ENCODE measurements at places on chromosomes 3 and 15.

DNA sequence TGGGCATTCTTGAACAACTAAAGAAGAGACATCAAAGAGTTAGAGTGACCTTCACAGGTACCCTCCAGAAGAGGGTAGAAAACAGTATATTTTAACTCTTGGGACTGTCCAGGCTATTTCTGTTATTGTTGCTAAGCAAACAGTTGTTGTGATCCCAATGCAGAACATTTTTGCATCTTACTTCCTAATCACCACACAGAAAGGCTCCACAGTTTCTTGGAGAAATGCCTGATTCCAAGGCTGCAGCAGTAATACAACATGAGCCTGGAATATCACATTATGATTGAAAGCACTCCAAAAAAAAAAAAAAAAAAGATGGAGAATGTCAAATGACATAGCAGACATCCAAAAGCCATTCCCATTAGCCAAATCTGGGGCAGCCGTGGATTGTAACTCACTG lies 195.6 kb downstream of the CTNNB1 start:
- no peak for DNase-seq

GRCh38 chr15:36106640-36107335 lies 472.6 kb upstream of the CDIN1 start:
- DNase-seq: no peak

DNA sequence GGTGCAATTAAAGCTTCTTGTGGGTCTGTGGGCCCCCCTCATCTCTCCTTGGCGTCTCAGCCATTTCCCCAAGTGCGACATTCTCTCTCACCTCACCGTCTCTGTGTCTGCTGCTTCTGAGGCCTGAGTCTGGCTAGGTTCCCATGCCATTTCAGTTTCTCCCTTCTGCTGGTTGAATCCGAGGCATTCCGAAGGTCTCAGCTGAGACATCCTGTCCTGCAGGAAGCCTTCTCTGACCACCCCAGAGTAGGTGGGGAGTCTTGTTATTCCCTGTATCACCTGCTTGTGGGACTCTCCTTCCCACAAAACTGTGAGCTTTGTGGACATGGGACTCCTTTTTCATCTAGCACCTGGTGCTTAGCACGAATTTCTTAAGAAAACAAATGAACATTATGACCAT lies 78.3 kb downstream of the ASB7 start:
- DNase-seq: no peak

DNA sequence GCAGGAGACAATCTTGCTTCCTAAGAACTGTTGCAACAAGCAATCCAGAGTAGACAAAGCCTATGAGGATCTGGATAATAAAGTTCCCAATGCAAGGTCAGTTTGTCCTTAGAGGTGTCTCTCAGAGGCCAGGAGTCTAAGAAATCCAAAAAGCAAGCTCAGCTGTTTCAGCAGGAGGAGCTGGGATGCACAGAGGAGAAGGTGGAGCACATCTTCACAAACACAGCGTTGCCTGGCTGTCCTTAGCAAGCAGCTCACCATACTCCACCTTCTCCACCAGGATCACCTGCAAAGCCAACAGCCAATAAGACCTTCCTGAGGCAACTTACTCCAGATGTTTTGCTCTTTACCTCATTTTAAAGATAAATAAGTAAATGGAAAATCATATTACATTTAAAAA lies 365 bp downstream of the ZBED2 start:
- DNase-seq: no peak

DNA sequence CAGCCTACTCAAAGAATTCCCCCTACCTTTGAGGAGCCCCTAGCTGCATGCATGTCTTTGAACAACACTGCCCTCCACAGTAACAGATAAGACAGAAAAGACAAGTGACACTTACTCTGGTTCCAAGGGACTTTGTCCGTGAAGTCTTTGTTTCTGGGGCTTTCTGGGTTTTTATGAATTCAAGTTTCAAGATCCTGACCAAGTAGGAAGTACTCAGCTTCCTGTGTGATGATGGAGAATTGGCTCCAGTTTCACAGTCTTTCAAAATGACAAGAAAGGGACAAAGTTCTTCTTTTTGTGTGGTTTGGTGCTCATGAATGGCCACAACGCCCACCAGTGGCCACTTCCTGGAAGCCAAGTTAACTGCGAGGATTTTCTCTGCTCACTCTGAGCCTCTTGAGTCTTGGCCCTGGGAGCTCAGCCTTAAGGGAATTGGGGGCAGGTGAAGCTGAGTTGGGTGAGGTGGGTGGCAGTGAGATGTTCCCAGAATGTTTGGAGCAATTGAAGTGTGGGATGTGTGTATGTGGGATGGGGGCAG lies at the start of gene CCR1:
Gene CCR1 (minus strand): TSS at position 147 of the 538 bp plus-strand sequence. CDS start 4,000 bp downstream, outside the sequence.
- DNase-seq: peak; percentile 38

DNA sequence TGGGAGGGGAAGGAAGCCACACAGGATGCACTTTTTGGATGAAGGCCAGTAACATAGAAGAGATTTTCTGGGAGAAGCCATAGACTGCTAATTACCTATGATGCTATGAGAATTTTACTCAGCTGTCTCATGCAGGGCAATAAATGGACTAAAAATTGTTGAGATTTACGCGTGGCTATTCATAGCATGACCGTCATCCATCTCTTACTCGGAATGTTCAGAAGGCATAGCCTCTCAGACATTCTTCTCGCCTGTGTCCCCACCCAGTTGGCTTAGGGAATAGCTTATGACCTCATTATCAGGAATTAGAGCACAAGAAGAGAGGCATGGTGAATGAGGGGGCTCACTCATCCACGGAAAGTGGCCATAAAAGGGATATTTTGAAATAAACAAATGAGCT lies 107.9 kb upstream of the ATP10A start:
- DNase-seq: no peak

GRCh38 chr3:139109271-139109670 lies 64.6 kb upstream of the PRR23C start:
- DNase-seq: no peak

- peak; percentile 69 for DNase-seq
Observed at GRCh38 chr15:67080900-67081431, 15.6 kb downstream of the SMAD3 start.

- DNase-seq: no peak
Observed at GRCh38 chr3:138412821-138413551, 21.4 kb upstream of the ESYT3 start.

DNA sequence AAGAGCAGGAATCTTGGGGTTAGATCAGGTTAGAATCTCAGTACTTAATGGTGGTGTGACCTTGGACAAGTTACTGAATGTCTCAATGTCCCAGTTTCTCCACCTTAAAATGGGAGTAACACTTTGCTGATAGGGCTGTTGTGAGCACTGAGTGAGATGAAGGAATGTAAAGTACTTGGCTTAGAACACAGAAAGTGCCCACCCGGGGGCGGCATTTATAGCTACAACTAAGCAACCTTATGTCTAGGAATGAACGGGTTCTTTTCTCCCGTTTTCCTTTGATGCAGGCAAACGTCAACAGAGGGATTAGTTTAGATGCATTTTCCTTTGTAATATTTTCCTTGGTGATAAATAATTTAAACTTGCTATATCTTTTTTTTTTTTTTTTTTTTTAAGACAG lies 176.6 kb downstream of the USP13 start:
- no peak for DNase-seq

GRCh38 chr15:70715840-70716485 lies 47.4 kb downstream of the UACA start:
- DNase-seq: no peak

DNA sequence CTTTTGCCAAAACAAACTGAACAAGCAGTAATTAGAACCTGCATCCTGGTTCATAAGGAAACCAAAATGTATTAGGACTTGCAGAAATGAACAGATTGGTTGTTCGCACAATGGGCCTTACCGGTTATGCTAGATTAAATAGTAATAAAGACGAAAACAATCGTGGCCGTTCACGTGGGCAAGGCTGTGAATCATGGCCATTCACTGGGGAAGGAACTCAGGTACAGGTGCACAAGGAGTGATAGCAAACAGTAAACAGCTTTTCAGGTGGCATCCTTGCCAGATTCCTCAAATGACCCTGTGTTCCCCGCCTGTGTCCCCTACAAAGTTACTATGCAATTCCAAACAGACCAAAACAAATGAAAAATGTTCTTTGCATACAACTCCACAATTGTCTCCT lies 8.2 kb downstream of the LRIG1 start:
- DNase-seq: no peak

- peak; percentile 17 for DNase-seq
Observed at GRCh38 chr3:172106989-172107388, 67.6 kb downstream of the FNDC3B start.

GRCh38 chr3:22308871-22309270 lies 557.9 kb upstream of the ZNF385D start:
- DNase-seq: no peak

DNA sequence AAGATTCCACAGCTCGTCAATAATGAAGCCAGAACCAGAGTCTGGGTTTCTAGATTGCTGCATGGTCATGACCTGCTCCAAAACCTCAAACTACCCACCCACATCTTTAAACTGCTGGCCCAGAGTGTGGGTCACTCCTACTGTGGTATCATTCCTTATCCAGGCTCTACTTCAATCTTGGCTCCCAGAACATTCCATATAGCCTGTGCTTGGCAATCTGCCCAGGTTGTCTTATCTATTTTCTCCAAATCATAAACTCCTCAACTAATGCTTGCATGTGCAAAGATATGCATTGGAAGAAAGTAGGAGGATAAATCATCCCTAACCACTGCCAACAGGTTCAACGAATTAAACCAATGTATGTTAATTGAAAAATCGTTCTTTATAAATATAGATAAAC lies 169.7 kb downstream of the ANXA2 start:
- no peak for DNase-seq

- no peak for DNase-seq
Observed at GRCh38 chr3:186642014-186642413, 1.8 kb downstream of the FETUB start.

DNA sequence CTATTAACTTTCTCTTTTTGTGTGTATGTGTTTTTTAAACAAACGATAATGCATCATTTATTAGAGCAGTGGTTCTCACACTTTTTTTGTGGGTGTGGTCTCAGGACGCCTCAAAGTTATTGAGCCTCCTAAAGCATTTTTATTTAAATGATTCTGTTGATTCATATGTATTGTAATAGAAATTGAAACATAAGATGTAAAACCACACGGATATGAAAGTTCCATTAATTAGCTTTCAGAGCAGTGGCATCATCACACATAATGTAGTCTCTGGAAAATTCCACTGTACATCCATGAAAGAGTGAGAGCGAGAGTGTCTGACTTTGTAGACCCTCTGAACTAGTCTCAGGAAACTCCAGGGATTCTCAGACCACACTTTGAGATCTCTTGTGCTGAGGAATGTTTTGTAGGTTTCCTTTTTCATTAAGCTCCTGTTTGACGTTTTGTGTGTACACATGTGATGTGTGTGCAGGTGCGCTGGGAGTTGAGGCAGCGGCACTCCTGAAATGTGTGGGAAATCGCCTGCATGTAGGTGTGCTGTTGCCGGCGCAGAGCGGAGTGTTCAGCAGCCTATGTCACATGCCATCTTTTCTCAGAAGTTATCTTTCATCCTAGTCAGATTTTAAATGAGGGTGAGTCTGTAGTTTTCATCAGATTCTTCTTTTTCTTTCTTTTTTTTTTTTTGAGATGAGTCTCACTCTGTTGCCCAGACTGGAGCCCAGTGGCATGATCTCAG lies 5.3 kb upstream of the TRAK1 start:
- DNase-seq: no peak

GRCh38 chr3:30752970-30753369 lies 141.5 kb downstream of the GADL1 start:
- no peak for DNase-seq

GRCh38 chr15:96130734-96131133 lies 199.8 kb upstream of the NR2F2 start:
- no peak for DNase-seq

DNA sequence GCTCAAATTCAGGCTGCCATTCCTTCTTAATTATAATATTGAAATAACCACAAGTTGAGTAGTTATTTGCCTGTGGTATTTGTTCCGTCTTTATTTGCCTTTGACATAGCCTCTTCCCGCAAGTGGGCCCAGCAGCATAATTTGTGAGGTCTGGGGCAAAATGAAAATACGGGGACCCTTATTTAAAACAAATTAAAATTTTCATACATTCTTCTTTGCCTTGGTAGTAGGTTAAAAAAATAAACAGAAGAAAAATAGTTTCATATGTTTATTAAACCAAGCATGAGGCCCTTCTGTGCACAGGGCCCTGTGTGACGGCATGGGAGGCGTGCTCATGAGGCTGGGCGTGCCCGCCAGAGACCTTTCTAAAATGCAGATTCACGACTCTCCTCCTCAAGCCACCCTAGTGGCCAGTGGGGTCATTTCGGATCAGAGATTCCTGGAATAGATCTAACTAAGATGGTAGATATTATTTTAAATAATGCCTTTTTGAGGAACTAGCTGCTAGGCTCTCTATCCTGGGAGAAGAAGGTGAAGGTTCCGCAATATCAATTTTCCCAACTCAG lies 35.4 kb downstream of the MASP1 start:
- no peak for DNase-seq

DNA sequence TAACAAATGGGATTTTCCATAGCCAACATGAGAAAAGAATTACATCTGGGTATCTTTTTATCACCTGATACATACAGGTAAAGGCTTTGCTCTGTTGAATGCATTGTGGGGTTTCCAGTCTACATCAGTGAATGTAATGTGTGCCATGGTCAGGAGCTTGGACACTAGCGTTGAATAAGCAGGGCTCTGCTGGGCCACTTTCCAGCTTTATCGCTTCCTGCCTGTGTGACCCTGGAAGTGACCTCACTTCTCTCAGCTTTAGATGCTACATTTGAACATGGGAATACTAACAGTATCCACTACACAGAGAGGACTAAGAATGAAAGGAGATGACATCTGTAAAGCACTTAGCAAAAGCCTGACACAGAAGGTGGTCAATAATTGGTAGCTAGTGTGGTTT lies 40.1 kb downstream of the TTC23 start:
- no peak for DNase-seq

DNA sequence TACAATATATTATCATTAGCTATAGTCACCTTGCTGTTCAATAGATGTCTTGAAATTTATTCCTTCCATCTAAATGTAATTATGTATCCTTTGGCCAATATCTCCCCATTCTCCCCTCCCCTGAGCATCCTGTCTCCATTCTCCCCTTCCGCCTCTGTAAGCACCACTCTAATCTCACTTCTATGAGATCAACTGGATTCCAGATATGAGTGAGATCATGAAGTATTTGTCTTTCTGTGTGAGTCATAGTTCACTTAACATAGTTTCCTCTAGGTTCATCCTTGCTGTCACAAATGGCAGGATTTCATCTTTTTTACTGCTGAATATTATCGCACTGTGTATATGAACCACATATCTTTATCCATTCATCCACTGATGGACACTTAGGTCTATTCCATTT lies 148.8 kb upstream of the NDN start:
- DNase-seq: no peak

GRCh38 chr3:31270010-31270409 lies 262.7 kb upstream of the STT3B start:
- no peak for DNase-seq

- DNase-seq: no peak
Observed at GRCh38 chr3:81829937-81830336, 68.5 kb upstream of the GBE1 start.

GRCh38 chr3:177641206-177641605 lies 443.9 kb upstream of the TBL1XR1 start:
- no peak for DNase-seq

- DNase-seq: no peak
Observed at GRCh38 chr3:60720736-60721135, 530.5 kb downstream of the FHIT start.

- DNase-seq: no peak
Observed at GRCh38 chr3:176293276-176293675, 904.0 kb downstream of the TBL1XR1 start.

All from stimulated activated CD4-positive, alpha-beta T cell treated with anti-CD3 and anti-CD28 coated beads, Interleukin-4, amount 100 ng/mL, for 48 hours (primary cell).